CD4-positive, CD25-positive, alpha-beta regulatory T cell (primary cell): ENCODE measurements at places on chromosomes 1 and 21.

- no peak for DNase-seq
Measured at GRCh38 chr1:22327411-22327810, 124.2 kb upstream of the ZBTB40 start.

- peak; percentile 6 for DNase-seq
Measured at GRCh38 chr1:23452011-23452411, 27.5 kb upstream of the TCEA3 start.

DNA sequence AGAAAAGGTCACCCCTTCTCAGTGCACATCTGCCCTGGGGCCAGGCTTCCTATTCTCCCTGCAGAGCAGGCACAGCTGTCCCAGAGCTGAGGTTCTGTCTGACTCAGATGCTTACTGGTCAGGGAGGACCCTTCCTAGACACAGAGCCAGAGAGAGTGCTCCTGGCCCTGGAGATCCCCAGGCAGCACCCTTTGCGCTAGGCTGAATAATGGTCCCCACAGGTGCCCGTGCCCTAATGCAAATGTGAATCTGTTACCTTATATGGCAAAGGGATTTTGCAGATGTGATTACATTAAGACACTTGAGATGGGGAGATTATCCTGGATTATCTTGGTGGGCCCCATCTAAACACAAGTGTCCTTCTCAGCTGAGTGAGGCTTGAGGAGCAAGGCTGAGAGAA is 2.6 kb upstream of the TNNI1 start:
- DNase-seq, result no peak

GRCh38 chr1:177471244-177471643 is 300.5 kb downstream of the BRINP2 start:
- DNase-seq, result no peak

DNA sequence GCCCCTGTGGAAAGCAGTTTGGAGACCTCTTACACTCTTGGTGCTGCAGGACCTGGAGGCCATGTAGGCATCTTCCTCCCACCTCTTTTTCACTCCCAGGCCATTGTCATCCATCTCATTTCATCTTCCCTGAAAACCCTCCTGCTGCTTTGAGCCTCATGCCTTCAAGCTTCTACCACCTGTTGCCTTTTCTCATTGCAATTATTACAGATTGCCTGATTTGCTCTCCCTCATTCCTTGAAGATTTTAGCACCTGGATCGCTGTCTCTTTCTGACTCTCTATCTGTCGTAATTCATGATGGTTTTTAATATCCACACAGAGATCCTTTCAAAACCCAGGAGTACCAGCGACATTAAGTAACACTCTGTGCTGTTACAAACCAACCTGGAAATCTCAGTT is 350.2 kb downstream of the CAMTA1 start:
- no peak for DNase-seq

DNA sequence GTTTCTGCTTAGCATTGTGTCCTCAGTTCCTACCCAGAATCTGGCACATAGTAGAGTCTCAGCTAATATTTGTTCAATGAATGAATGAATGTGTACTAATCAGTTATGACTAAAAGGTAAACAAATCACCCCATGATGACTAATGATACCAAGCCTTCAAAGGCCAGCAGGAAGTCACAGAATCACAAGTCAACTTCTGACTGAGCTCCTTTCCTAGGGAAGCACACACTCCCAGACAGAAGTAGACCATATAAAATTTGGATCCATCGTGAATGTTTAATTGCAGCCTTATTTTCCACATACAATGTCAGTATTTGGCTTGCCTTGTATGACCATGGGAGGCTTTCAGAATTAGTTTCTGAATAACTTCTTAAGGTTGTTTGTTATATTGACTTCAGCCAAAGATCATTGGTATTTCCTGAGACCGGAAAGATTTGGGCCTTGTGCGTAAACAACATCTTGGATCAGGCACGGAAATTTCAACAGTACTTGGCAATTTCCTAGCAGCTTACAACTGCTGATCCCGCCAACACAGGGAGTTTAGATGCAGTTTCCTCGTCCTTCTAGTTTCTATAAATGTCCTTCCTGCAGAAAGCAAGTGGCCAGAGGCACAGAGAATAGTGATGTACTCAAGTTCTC is 185.9 kb upstream of the ATP1B1 start:
- DNase-seq, result no peak

GRCh38 chr1:33332881-33333280 is 12.0 kb upstream of the A3GALT2 start:
- no peak for DNase-seq

DNA sequence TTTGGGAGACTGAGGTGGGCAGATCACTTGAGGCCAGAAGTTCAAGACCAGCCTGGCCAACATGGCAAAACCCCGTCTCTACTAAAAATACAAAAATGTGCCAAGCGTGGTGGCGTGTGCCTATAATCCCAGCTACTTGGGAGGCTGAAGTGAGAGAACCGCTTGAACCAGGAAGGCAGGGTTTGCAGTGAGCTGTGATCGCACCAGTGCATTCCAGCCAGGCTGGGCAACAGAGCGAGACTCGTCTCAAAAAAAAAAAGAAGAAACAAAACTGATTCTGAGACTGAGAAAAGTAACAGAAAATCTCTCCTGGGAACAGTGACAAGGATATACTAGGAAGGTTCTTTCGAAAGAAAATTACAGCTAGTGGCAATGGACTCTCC is 20.9 kb downstream of the USP48 start:
- DNase-seq, result no peak

- no peak for DNase-seq
Measured at GRCh38 chr21:44750675-44751025, 39.3 kb upstream of the TSPEAR start.

DNA sequence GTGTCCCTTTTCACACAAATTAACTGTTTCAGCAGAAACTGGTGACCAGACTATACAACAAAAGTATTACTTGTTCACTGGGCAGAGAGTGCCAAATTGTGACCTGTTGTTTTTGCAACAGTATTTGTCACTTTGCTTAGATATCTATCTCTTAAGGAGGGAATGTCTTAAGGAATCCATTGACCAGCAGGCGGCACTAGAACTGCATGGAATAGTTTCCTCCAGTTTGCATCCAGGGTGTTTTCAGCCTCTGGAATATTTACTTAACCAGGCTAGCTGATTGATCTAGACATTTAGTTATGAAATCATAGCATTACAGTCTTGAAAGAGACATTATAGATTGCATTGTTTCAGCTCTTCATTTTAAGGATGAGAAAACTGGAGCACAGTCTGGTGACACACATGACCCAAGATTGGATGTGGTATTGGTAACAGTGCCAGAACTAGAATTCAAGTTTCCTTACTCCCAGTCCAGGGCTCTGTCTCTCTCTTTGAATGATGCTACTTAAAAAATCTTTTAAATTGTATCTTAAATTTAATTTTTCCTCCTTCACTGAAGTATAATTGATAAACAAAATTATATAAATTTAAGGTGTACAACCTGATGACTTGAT is 16.9 kb downstream of the RPTN start:
- DNase-seq, result peak; percentile 36

DNA sequence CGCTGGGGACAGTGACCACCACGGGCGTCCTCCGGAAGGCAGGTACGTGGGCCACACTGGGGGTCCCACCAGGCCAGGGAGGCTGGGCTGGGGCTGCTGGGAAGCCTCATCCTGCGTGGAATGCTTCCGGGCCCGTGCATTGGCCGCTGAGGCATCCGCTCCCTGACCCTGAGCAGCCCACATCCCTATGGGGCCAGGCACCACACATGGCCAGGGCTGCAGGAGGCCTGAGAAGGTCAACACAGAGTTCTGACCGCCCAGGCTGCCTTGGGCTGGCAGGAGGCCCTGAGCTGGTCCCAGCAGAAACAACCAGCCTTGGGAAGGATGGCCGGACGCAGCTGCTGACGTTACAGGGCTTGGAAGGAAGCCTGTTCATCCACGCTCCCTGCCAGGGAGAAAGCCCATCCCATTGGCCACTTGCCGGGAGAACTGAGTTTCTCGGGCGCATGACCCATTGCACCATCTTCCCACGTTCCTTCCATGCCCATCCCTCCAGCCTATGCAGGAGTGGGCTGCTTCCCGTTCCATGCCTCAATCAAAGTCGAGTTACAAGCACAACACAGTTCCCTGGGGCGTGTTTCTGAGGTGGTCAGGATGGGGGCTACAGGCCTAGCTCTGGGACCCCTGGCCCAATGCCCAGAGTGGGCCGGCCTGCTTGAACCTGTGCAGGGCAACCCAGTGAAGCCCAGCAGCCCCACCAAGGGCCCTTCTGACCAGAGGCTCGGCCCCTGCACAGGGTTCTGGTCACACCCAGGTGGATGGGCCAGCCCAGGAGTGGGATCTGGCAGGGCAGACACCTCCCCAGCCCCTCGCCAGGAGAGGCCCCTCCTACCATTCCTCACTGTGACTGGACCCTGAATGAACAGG is 31.7 kb downstream of the TRIM11 start:
- DNase-seq, result no peak
